ENCODE measurements at places on chromosomes 5 and 9. TPM values are rescaled to one million over a fixed set of nuclear protein-coding genes. Genes with fewer than 3 reads are reported as not detected.

DNA sequence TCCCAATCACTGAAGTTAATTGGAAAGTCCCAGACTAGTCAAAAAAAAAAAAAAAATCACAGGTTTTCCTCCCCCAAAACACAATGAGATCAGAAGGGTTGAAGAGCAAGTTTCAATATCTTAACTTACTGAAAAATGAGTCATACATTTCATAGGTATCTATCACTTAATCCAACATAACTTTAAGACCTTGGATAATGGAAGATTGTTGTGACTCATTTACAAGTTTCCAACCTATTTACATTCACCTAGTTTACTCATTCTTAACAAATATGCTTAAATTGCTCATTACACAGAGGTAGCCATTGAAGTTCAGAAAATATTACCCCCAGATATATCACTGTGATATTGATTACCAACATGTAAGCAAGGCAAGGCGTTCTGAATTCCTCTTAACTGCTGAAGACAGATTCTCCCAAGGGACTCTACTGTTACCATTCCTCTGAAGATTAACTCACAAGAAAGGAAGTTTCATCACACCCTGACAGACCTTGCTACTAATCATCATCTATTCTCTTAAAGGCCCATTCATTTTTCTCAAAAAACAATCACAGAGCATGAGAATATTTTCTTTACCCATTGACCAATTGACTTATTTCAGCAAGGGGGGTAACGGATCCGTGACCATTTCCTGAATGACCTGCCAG lies 563.8 kb downstream of the TLE1 start:
- DNase-seq, result no peak

- DNase-seq, result no peak
These were observed 901.7 kb downstream of the TLE1 start for GRCh38 chr9:80787636-80788035.

DNA sequence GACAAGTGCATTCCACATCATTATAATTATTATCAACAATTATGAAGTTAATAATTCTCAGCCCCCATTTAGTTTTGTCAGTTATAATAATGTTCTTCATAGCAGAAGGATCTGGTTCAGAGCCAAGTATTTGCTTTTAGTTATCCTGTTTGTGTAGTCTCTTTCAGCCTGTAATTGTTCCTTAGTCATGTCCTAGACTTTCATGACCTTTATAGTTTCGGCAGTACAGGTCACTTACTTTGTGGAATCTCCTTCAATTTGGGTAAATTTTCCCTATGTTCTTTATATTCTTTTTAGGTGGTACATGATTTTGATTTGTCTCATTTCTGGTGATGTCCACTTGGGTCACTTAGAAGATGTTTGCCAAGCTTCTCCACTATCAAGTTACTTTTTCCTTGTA lies 34.3 kb downstream of the UBE2R2 start:
- no peak for DNase-seq

GRCh38 chr5:99600952-99601351 lies 672.1 kb upstream of the CHD1 start:
- DNase-seq, result no peak

GRCh38 chr5:161009194-161009593 lies 157.2 kb upstream of the ATP10B start:
- DNase-seq, result no peak

DNA sequence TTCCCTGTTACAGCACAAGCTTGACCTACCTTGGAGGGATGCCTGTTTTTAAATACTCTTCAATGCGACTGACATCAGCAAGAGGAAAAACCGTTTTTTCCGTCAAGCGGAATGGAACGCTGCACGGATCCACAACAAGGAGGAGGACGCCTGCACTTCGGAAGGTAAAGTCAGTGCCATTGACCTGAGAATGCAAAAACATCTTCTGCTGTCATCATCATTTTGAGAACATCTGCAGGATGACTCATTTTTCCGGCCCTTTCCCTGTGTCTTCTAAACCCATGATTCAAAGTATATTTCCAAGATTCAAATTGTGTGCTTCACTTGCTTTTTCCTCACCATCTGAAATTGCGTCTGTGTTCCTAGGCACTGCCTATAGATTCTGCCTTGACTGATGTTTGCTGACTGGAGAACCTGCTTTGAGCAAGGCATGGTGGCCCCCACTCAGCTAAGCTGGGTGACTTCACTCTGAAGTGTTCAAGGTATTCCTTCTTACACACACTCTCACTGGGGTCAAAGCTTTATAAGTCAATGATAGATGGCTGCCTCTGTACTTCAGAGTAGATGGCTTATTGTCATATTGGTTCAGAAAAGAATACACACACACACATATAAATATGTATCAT lies 78.1 kb downstream of the CEMIP2 start:
- no peak for DNase-seq

DNA sequence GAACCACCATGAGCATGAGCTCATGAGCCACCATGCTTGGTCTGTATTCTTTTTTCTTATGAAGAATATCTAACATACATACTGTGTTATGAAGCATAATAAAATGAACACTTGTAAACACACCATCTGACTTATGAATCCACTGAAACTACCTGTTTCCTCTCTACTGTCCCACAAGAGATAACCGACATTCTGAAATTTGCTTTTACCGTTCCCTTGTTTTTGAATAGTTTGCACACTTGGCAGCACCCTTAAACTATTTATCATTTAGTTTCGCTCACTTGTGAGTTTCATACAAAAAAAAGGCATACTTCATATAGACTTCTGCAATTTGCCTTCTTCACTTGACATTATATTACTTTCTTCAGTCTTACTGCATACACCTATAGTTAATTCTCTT lies 8.9 kb downstream of the LARS1 start:
- DNase-seq, result no peak

DNA sequence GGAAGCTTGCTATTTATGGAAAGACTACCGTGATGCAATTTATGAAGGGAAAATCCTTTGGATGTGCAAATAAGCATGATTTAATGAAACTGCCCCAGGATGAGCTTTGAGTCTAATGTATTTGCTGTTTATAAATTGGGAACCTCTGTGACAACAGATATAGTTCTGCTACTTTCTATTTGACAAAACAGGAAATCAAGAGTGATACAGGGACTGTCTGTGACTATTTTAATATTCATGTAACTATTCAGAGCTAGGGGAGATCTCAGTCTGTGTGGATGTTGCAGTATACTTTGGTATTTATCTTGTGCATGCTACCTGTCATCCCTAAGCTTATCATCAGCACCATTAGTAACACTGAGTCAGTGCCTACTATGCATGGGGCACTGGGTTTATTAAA lies 132.1 kb downstream of the PDZD2 start:
- DNase-seq, result no peak

DNA sequence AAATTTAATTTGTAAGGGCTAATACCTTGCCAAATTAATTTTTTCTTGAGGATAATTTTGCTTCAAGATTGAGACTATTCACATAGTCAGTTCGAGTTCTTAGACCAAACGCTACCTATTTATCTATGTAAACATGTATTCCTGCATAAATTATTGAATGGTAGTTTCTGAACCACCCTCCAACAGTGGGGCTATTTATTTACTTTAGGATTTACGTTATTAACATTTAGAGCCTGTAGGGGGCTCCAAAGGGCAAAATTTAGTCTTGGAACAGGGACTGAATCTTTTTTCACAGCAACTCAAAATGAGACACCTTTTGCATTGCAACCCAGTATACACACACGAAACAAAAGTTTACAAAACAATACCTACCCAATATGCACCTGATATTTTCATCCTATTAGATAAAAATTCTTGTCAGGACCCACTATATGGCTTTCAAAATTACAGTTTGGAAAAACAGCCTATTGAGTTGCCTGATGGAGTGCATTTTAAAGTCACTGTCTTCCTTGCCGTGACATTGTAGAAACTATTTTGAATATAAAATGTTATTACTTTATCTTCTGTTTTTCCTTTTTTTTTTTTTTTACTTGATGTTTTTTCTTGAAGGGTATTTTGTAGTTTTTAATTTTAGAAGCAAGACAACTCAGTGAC lies 47.1 kb upstream of the POU4F3 start:
- no peak for DNase-seq

DNA sequence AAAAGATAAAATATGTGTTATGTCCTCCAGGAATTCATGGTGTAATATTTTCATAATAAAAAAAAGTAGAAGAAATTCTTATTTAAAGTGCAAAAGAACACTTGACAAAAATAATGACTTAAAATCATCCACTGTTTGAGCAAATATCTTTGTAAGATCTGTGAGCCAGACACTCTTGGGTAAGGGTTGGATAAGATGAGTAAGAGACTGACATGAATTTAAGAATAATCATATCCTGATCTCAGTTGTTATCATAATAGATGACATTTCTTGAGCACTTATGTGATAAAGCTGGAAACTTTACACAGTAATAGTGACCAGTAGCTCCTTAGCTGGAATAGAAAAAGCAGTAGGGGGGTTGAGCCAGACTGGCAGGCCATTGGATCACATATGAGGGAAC lies 40.0 kb upstream of the ADRB2 start:
- DNase-seq, result no peak

DNA sequence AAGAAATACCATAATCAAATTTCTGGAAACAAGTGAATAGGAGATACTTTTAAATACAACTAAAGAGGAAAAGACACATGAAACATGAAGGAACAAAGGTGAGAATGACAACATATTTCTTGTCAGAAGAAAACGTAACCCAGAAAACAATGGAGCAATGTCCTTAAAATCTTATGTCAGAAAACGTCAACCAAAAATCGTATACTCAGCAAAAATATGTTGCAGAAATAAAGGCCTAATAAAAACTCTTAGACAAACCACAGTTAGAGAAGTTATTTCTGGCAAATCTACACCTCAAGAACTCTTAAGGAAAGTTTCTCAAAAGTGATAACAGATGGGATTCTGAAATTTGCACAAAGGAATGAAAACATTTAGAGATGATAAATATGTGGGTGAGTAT lies 66.3 kb upstream of the FBXL7 start:
- no peak for DNase-seq

GRCh38 chr5:1249366-1250280 lies 24.4 kb downstream of the SLC6A18 start:
- no peak for DNase-seq

DNA sequence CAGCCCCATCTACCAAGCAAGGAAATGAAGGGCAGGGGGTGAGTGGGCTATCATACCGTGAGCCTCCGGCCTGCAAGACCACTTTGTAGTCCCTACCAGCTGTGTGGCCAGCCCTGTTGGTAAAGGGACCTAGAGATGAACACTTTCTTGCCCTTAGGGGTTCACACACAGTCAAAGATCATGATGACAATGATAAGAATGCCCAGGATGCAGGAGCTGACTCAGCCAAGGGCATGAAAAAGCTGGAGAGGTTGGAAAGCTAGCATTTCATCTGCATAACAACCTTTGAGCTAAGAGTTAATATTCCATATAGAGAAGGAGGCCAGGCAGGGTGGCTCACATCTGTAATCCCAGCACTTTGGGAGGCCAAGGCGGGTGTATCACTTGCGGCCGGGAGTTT lies 19.2 kb upstream of the FGFR4 start:
- DNase-seq, result no peak

GRCh38 chr5:150410524-150411244 lies 2.0 kb downstream of the CD74 start:
- DNase-seq, result no peak

- no peak for DNase-seq
These were observed 81.0 kb downstream of the DCP2 start for GRCh38 chr5:113057557-113057984.

Gene BARX1
- 0.33 TPM for polyA plus RNA-seq

Gene ZSWIM6
- 25.6 TPM for polyA plus RNA-seq

Gene RNF183
- 6.1 TPM for polyA plus RNA-seq

Measured in left renal cortex interstitium (tissue), 4 donors.